ENCODE measurements at places on chromosomes 1 and 21. TPM values are rescaled to one million over a fixed set of nuclear protein-coding genes. Genes with fewer than 3 reads are reported as not detected.

Gene CFAP74
- not detected for total RNA-seq

Gene TNFRSF4
- 305 TPM for total RNA-seq

DNA sequence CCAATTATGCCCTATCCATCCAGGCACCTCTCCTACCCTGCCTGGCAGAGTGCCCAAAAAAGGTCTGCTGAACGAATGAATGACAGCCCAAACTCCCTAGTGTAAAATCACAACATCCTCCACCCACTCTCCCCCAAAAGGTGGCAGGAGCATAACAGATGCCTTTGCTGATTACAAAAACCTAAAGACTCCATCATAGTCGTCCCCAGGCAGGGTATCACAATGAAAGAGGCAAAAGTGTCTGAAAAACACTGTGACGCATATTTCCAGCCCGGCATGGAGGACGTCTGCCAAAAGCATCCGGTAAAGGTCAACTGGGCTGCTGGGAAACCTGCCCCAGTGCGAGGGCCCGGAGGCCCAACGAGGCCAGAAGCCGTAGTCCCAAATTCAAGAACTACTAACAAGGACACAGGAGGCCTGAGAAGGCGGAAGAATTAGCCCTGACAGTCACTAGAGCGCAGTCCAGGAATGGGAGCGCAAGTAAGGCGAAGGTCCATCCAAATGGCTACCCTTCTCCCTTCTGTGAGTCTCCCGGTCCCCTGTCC lies 576 bp downstream of the SMIM12 start:
- H3K27me3 ChIP-seq: no peaks in the 10 kb centered on the region
- peaks cover 6% of the 10 kb centered on the region for H3K36me3 ChIP-seq
- H3K27ac ChIP-seq: peak overlapping the region; percentile 93
- H3K4me3 ChIP-seq: peak overlapping the region; percentile 100
- peaks cover 46% of the 10 kb centered on the region for H3K4me1 ChIP-seq
- no peak for DNase-seq

Gene AMIGO1
- 1.0 TPM for total RNA-seq

GRCh38 chr1:85578321-85579295 lies 2.0 kb upstream of the CCN1 start:
- no peak overlapping the region for H3K27ac ChIP-seq
- H3K36me3 ChIP-seq: no peaks in the 10 kb centered on the region
- H3K27me3 ChIP-seq: peaks cover 57% of the 10 kb centered on the region
- no peak for DNase-seq
- H3K4me3 ChIP-seq: no peak overlapping the region

DNA sequence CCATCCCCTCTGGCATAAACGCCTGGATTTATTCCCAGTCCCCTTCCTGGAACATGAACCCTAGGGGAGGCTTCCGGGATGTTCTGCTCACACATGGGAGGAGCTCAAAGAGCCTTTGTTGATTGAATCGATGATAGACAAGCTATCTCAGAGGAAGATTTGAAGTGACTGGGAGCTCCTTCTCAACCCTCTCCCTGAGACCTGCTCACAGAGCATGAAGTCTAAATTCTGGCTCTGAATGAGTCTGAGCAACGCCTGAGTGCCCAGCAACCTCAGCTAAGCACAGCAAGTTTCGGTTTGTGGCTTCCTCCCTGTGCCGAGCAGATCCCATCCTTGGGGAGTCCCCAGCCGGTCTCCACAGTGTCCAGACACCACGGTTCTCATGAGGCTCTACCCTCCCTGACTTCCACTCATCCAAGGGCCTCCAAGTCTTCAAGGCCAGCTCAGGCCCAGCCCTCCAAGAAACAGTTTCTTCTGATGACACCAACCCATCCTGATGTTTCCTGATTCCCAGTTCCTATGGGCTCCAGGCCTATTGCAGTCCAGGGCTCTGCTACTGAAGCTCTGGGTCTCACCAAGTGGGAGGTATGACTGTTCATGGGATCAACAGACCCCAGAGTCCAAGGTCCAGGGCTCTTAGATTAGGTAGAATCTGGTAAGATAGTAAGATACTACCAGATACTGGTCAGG lies 190.8 kb downstream of the DYRK1A start:
- H3K27ac ChIP-seq: no peak overlapping the region
- H3K4me1 ChIP-seq: no peaks in the 10 kb centered on the region
- H3K36me3 ChIP-seq: no peaks in the 10 kb centered on the region
- peaks cover 31% of the 10 kb centered on the region for H3K27me3 ChIP-seq
- no peak overlapping the region for H3K4me3 ChIP-seq

DNA sequence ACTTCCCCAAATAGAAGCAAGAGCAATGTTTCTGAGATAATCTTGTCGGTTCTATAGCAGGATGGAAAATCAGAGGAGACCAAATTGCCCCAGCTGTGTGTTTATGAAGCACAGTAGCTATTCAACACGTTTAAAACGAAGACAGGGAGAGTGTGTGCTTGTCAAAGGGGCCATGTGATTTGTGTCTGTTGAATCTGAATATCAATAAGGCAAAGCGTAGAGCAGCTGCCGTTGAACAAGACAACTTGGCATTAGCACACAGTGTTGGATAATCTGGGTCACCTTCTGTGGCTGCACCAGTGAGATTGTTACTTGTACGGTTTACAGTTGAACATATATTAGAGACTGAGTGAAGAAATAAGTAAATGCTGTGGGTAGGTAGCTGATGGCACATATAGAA lies 1.0 kb downstream of the CRB1 start:
- peaks cover 37% of the 10 kb centered on the region for H3K27me3 ChIP-seq
- DNase-seq: no peak
- no peak overlapping the region for H3K27ac ChIP-seq

Gene DCST1
- total RNA-seq: not detected

GRCh38 chr1:226660410-226661182 lies 78.5 kb downstream of the ITPKB start:
- peak overlapping the region; percentile 95 for H3K27ac ChIP-seq
- DNase-seq: no peak
- H3K4me3 ChIP-seq: peak overlapping the region; percentile 65
- H3K36me3 ChIP-seq: no peaks in the 10 kb centered on the region

DNA sequence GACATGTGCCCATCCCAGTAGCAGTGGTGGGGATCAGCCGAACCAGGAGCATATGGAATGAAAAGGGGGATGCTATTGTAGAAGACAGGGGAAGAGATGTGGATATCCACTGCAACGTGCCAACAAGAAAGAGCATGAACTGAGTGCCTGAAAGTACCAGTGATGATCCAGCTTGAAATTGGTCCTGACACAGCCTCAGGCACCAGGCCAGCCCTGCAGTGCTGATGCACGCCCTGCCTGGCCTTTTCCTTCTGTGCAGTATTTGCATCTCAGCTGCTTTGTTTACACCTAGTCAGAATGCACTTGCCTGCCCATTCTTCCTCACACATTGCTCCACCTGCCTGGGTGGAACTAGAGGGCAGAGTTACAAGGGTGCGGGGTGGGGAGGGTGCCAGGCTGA lies 50.3 kb upstream of the ARTN start:
- no peak overlapping the region for H3K4me3 ChIP-seq
- H3K27me3 ChIP-seq: no peaks in the 10 kb centered on the region
- H3K4me1 ChIP-seq: no peaks in the 10 kb centered on the region
- no peak for DNase-seq

GRCh38 chr1:4000811-4001251 lies 100.8 kb upstream of the C1orf174 start:
- H3K27me3 ChIP-seq: peaks cover 10% of the 10 kb centered on the region
- no peaks in the 10 kb centered on the region for H3K36me3 ChIP-seq
- no peak overlapping the region for H3K27ac ChIP-seq
- DNase-seq: no peak
- no peak overlapping the region for H3K4me3 ChIP-seq
- no peaks in the 10 kb centered on the region for H3K4me1 ChIP-seq

DNA sequence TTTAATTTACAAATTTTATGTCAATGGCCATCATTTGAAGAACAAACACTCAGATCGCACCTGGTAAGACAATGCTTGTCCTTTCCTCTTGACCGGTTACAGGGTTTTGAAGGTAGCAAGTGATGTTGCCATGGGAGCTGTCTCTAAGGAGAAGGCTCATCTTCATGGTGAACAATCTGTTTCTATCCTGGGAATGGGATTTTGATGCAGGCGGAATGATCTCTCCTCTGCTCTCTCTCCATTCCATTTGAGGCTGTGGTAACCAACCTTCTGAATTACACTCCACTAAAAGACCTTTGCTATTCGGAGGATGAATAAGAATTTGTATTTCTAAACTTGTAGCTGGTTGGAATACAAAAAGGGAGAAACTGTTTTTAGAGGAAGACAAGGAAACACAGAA lies 57.9 kb upstream of the SLC5A9 start:
- H3K36me3 ChIP-seq: no peaks in the 10 kb centered on the region
- no peak overlapping the region for H3K27ac ChIP-seq
- H3K27me3 ChIP-seq: peaks cover 21% of the 10 kb centered on the region
- no peaks in the 10 kb centered on the region for H3K4me1 ChIP-seq

DNA sequence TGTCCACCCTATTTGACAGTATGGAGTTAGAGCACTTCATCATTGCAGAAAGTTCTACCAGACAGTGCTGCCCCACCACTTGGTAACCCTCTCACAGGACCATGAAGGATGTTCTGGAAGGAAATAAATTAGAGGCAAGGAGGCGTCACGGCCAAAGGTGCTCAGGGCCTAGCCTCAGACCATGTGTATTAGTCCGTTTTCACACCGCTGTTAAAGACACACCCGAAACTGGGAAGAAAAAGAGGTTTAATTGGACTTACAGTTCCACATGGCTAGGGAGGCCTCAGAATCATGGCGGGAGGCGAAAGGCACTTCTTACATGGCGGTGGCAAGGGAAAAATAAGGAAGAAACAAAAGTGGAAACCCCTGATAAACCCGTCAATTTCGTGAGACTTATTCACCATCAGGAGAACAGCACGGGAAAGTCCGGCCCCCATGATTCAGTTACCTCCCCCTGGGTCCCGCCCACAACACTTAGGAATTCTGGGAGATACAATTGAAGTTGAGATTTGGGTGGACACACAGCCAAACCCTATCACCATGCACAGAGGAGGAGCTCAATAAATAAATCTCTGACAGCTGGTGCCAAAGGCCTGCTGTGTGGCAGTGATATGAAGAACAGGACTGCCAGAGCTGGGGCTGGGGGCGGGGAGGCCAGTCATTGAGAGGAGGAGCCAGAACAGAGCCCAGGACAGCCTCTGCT lies 75.8 kb downstream of the FHAD1 start:
- no peak for DNase-seq
- peaks cover 10% of the 10 kb centered on the region for H3K36me3 ChIP-seq
- no peaks in the 10 kb centered on the region for H3K27me3 ChIP-seq
- no peak overlapping the region for H3K4me3 ChIP-seq

- H3K4me3 ChIP-seq: no peak overlapping the region
- H3K4me1 ChIP-seq: no peaks in the 10 kb centered on the region
- H3K27ac ChIP-seq: no peak overlapping the region
- H3K36me3 ChIP-seq: no peaks in the 10 kb centered on the region
- H3K27me3 ChIP-seq: no peaks in the 10 kb centered on the region
Observed at GRCh38 chr1:27301582-27302199, 20.3 kb upstream of the TMEM222 start.

Gene WNT9A
- not detected for total RNA-seq

GRCh38 chr1:23097316-23097715 lies 71.3 kb downstream of the LUZP1 start:
- H3K27me3 ChIP-seq: no peaks in the 10 kb centered on the region
- peaks cover 36% of the 10 kb centered on the region for H3K4me1 ChIP-seq
- peaks cover 14% of the 10 kb centered on the region for H3K36me3 ChIP-seq
- H3K27ac ChIP-seq: no peak overlapping the region
- no peak for DNase-seq

Gene CGN
- total RNA-seq: 1.8 TPM

Gene FBXO2
- 13.2 TPM for total RNA-seq

Gene TNFSF4
- total RNA-seq: 40.5 TPM

Gene LAD1
- not detected for total RNA-seq

Gene PTPN22
- total RNA-seq: 24.6 TPM

- no peak for DNase-seq
- H3K27ac ChIP-seq: no peak overlapping the region
- H3K27me3 ChIP-seq: no peaks in the 10 kb centered on the region
- no peaks in the 10 kb centered on the region for H3K4me1 ChIP-seq
- peaks cover 9% of the 10 kb centered on the region for H3K36me3 ChIP-seq
Observed at GRCh38 chr1:188594542-188595235, 1765.9 kb downstream of the PLA2G4A start.

Gene FAM151A
- not detected for total RNA-seq

All from natural killer cell treated with Interleukin-12 subunit alpha and Interleukin-12 subunit beta and Interleukin-15 and Interleukin-18, amount 100 ng/mL, for 72 hours (primary cell).